Activated CD8-positive, alpha-beta memory T cell treated with anti-CD3 and anti-CD28 coated beads for 24 hours (primary cell): ENCODE measurements at places on chromosomes 16 and 17.

- no peak for DNase-seq
Measured at GRCh38 chr17:82838386-82839063, 1.3 kb downstream of the ZNF750 start.

GRCh38 chr17:21510686-21511362 is 134.7 kb downstream of the KCNJ12 start:
- peak; percentile 49 for DNase-seq

DNA sequence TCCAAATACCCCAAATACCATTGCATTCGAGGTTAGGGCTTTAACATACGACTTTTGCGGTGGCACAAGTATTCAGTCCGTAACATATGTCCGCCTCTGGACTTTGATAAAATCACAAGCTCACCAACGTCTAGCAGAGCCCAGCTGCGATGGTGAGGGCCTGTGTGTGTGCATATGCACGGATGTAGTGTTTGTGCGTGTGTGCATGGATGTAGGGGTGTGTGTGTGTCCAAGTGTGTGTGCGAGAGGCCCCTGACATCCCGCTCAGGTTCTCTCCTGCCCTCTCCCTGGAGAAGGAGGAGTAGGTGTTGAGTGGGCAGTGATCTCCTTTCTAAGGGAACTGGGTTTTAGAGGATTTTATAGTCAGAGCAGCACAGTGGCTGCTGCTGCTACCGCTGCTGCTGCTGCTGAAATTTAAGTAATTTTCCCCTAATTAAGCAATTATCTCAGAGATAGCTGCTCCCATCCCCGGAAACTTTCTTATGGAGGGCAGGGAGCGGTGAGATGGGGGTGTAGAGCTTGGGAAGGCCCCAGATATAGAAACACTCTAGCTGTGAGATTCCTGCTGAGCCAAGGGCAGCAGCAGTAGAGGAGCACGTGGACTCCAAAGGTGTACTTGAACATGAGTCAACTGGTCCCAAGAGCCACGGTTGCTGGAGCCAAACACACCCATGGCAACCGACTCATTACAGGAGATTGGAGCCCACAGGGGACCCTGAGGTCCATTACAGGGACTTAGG is 121.7 kb upstream of the SDK2 start:
- DNase-seq, result no peak

- no peak for DNase-seq
Measured at GRCh38 chr17:5509482-5509881, 23.1 kb downstream of the MIS12 start.

DNA sequence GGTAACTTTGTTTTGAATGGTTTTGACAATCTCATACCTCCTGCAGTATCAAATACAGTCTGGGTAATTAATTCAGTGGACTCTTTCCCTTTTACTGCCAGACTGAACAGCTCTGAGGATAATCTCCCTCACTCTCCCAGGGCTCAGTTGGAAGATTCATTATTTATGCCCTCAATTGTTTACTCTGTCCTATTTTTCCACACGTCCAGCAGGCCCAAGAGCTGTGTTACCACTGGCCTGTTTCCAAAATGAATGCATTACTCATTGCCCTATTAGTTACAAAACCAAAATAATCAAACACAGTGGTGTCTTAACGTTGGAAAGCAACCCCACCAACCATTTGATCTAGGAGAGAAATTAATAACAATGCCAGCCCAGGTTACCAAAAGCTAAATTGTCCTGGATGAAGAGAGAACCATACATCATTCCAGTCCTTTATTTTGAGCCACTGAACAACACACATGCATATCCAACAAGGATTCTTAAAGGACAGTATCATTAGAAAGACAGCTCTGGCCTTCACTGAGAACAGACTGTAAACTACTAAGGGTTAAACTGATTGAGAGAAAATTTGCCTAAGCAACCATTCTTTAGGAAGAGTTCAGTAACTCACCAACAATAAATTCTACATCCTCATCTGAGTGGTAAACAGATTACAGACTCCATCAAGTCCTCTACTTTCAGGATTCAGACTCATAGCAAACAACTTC is 34.5 kb downstream of the FAM222B start:
- DNase-seq, result no peak

- no peak for DNase-seq
Measured at GRCh38 chr17:8408371-8408770, 10.7 kb upstream of the RNF222 start.

DNA sequence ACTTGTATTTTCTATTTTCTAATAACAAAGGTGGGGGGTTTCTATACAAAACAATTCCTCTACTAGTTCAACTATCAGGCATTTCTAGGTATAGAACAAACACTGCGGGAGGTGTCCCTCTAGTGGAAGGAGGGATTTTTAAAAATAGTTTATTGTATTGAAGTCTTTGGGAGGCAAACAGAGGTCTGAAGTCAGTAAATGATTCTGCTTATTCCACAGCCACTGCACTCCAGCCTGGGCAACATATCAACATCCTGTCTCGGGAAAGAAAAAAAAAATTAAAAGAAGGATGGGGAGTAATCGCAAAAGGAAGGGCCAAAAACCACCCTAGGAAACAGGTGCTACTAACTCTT is 648 bp upstream of the ERCC4 start:
- DNase-seq, result no peak

DNA sequence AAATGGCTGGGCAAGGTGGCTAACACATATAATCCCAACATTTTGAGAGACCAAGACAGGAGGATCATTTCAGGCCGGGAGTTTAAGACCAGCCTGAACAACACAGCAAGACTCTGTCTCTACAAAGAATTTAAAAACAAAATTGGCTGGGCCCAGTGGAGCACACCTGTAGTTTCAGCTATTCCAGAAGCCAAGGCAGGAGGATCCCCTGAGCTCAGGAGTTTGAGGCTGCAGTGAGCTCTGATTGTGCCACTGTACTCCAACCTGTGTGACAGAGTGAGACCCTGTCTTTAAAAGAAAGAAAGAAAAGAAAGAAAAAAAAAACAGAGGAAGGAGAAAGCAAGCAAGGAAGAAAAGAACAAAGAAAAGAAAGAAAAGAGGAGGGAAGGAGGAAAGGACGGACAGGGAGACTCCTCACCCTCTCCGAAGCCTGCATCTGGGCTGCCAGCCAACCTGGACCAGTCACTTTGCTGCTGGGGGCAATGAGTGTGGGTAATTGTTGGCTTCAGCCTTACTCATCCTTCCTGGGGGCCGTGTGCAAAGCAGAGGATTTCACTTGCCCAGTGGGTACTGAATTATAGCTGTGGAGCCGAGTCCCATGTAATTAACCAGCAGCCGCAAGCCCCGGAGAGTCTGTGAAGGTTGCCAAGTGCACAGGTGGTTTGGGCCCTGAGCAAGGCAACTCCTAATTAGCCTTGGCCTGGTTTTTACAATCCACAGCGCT is 6.7 kb upstream of the MT4 start:
- no peak for DNase-seq

DNA sequence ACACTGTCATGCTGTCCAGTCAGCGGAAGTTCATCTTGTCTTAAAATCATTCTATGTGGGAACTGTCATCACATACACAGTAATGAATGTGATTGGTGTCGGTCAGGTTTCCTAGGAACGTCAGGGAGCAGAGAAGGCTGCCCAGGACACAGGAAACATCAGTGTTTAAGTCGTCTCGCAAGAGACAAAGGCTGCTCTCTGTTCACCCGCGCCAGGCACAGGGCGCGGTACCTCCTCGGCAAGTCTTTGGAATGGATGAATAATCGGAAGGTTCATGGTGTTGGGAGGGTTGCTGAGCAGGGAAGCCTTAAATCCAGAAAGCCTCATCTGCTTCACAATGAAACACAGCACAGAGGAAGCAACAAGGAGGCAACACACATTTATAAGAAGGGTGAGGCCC is 148.2 kb downstream of the CPPED1 start:
- DNase-seq, result no peak
